ENCODE measurements at places on chromosomes 2 and 18. TPM values are rescaled to one million over a fixed set of nuclear protein-coding genes. Genes with fewer than 3 reads are reported as not detected.

The CDK15 gene
- total RNA-seq = not detected

The RAB31 gene
- total RNA-seq = 24.9 TPM

The DCDC2C gene
- not detected for total RNA-seq

The CYP1B1 gene
- 0.18 TPM for total RNA-seq

The SNRNP200 gene
- 55.1 TPM for total RNA-seq

The INPP1 gene
- 16.1 TPM for total RNA-seq

Data from endothelial cell of coronary artery (primary cell).